ENCODE measurements at places on chromosomes 5 and 9. TPM values are rescaled to one million over a fixed set of nuclear protein-coding genes. Genes with fewer than 3 reads are reported as not detected.

GRCh38 chr5:172322028-172322965, 38.7 kb upstream of the UBTD2 start:
- DNase-seq = peak; percentile 47

DNA sequence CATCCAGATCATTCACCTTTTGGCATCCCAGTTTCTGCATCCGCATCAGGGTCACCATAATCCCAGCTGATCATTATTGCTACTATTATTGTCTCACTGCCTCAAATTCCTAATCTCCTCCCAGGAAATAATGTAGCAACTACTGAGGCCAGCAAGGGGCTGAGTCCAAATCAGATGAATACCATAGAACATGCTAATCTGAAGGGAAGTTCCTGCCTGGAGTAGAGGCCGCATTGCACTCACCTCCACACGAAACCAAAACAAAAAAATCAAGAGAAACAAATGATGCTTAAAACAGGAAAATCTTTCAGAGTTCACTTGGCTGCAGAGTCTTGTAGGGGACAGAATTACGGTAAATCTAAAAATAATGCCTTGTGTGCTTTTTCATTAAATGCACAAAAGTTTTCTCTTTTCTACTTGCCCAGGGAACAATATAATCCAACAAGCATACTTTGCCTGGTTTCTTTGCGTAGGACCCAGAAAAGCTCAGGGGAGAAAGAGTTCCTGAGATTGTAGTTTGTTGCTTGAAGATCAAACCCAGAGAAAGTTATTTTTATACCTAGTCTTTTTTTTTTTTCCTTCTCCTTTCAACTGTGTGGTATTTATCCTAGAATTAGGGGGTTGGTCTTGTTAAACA, 87.7 kb upstream of the KLF4 start:
- no peak for DNase-seq

- no peak for DNase-seq
These were observed 45.6 kb downstream of the SUB1 start for GRCh38 chr5:32630867-32631491.

GRCh38 chr5:39691993-39692392, 267.2 kb upstream of the DAB2 start:
- peak; percentile 31 for DNase-seq

The DAB2IP gene
- total RNA-seq = 6.2 TPM

The SLC45A2 gene
- total RNA-seq = not detected

Measured in M059J (cell line).